ENCODE measurements at places on chromosomes 5 and 9.
A peak's percentile ranks its signal among the peaks of the same experiment; 100 is the strongest.

- no peak for DNase-seq
These were observed 1089.9 kb upstream of the CDH6 start for GRCh38 chr5:30103452-30104202.

GRCh38 chr5:121029536-121030245, 565.6 kb downstream of the PRR16 start:
- no peak for DNase-seq

DNA sequence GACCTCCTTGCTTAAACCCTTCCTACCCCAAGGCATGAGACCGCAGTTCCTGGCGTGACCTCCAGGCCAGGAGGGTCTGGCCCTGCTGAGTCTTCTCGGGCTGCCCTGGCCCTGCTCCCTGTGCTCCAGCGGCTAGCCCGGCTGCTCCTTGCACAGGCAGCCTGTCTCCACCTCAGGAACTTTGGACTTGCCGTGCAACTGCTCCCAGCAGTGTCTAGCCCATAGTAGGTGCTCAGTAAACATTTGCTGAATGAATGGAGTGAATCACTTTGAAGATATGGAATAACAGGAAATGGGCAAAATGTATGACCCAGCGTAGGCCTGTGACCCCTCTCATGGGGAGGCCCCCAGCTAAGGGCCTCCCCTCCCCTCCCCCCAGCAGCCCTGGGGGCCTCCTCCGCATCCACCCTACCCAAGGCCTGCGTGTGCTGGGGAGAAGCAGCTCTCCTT, 127.1 kb downstream of the ZNF354C start:
- no peak for DNase-seq

- peak; percentile 60 for DNase-seq
These were observed 10.8 kb downstream of the TSPAN17 start for GRCh38 chr5:176658007-176658599.

DNA sequence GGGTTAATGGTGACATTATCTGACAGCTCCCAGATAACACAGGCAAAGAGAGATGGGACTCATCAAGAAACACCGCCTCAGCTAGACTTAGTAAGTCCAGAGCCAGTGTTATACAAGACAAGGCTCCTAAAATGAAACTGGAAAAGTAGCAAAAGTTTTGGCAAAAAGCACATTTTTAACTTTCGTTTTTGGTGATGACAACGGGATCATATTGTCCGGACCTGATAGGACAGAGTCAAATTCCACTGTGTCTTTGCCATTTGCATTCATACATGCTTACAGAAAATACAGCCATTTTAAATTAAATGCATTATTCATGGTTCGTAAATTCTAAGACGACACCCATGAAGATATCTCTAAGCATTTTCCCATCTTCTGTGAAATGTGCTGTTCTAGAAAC, 152.1 kb downstream of the CRB2 start:
- no peak for DNase-seq

GRCh38 chr9:3526997-3527940, 1.5 kb upstream of the RFX3 start:
- peak; percentile 40 for DNase-seq

DNA sequence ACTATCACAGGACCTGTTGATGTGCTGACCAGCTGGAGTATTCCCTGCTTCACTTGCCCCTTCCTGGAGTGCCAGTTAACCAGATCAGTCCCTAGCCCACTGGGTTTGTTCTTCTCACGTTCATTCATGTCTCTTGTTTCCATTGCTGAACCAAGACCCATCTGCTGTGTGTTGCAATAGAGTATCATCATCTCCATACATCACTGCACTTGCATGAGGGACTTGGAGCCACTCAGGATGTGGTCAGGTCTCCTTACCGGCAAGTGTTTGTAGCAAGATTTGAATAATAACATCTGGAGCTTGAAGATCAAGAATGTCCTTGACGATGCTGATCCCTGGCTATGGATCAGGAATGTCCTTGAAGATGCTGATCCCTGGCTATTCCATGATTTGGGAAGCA, 358.6 kb downstream of the IRX1 start:
- DNase-seq: no peak

DNA sequence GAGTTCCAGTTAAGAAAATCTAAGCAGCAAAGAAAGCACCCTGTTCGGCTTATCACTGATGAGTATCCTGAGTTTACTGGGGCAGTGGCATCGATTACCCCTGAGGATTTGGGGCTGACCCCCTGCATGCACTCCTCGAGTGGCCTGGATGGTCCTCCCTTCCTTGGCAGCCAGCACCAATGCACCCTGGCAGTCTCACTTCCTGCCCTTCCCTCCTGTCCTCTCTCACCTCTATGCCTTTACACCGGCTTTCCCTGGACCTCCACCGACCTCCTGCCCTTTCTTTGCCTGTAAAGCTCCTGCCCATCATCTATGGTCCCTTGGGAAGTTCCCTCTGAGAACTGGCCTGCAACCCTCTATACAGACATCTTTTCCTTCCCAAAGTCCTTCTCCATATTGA, 97.1 kb downstream of the TTLL11 start:
- DNase-seq: no peak

DNA sequence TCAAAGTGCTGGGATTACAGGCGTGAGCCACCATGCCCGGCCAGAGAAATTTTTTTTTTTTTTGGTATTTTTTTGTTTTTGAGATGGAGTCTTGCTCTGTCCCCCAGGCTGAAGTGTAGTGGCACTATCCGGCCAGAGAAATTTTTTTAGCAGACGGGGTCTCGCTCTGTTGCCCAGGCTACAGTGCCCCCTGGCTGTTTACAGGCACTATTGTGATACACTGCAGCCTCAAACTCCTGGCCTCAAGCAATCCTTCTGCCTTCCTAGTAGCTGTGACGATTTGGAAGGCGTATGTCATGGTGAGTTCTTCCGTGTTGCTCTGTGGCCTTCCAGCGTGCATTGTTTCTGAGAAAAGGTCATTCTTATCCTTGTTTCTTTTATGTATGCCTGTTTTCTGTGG, 47.5 kb downstream of the CNOT6 start:
- DNase-seq: no peak

DNA sequence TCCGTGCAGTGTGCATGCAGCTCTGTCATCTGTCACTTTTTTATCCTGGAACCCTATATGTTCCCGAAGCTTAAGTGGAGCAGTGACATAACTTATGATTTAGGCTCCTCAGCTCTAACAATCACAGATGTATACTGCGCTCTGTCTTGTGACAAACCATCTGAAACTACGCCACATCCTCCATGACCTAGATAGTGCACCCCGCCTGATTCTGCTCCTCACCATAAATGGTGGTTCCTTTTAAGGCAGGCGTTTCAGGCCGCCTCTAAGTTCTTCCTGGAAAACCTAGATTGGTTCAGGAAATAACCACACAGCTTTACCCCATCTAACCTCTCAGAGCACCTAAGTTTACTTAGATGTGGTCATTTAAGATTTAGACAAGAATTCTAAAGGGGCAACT, 372.0 kb downstream of the CDH10 start:
- no peak for DNase-seq

- DNase-seq: no peak
These were observed 89.5 kb downstream of the ARSB start for GRCh38 chr5:78895616-78896015.

- DNase-seq: peak; percentile 33
These were observed 1.3 kb upstream of the TBC1D2 start for GRCh38 chr9:98256756-98257155.

DNA sequence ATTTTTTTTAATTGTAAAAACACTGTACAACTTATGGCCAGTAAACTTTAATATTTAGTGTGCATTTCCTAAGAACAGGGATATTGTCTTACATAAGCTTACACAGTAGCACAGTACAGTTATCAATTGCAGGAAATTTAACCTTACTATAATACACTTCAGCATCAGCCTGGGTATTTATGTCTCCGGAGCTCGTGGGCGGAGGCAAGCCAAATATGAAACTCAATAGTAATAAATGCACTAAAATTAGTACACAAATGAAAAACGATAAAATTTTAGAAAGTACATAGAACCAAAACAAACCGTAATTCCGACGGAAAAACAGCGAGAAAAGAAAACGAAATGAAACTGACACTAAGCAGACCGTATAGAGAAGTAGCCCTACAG, 91.2 kb downstream of the ANXA2R start:
- no peak for DNase-seq

DNA sequence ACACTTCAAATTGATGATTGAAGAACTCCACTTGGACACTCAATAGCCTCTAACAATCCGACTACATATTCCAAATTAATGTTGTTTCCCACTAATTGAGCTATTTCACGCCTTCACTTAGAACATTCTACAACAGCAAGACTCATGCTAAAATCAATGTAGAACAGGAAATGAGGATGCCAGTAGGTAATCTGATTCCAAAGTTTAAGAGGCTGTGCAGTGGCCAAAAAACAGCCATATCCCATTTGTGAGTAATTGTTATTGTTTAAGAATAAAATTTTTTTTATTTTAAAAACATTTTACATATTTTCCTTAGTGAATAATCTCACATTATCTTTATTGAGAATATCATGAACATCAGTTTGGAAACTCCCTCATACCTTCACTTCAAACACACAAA, 35.7 kb upstream of the GHR start:
- no peak for DNase-seq

DNA sequence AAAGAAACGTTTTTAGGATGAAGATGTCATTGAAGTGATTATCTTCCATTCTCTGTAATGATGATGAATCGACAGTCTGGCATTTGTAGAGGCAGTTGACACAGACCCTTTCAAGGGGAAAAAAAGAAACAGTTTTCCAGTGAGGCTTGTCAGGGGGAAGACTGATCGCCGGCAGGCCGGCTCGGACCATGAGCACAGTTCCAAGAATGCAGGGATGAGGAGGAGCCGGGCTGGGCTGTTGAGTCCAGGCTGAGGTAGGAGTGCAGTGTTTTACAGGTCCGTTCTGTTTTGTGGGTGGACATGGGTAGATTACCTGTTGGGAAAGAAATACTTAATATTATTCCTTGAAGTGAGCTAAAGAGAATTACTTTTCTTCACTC, 194.6 kb downstream of the AOPEP start:
- no peak for DNase-seq

DNA sequence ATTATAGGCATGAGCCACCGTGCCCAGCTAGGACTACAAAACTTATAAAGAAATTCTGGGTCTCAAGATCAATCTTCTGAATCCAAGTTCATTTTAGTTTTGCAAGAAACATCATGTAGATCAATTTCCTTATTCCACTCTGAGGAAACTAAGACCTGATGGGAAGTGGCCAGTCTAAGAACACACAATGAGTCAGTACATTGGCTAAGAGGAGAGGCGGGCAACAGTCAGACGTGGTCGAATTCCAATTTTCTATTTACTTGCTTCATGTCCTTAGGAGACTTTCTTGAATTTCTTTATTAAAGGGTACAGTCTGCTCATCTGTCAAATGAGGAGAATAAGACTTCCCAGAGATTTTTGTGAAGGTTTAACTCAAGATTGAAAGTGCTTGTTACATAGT, 432.1 kb upstream of the BRINP1 start:
- DNase-seq: no peak

GRCh38 chr9:126506361-126507317, 107.1 kb upstream of the LMX1B start:
- DNase-seq: no peak

- no peak for DNase-seq
These were observed 12.5 kb upstream of the SLC1A3 start for GRCh38 chr5:36593867-36594266.

DNA sequence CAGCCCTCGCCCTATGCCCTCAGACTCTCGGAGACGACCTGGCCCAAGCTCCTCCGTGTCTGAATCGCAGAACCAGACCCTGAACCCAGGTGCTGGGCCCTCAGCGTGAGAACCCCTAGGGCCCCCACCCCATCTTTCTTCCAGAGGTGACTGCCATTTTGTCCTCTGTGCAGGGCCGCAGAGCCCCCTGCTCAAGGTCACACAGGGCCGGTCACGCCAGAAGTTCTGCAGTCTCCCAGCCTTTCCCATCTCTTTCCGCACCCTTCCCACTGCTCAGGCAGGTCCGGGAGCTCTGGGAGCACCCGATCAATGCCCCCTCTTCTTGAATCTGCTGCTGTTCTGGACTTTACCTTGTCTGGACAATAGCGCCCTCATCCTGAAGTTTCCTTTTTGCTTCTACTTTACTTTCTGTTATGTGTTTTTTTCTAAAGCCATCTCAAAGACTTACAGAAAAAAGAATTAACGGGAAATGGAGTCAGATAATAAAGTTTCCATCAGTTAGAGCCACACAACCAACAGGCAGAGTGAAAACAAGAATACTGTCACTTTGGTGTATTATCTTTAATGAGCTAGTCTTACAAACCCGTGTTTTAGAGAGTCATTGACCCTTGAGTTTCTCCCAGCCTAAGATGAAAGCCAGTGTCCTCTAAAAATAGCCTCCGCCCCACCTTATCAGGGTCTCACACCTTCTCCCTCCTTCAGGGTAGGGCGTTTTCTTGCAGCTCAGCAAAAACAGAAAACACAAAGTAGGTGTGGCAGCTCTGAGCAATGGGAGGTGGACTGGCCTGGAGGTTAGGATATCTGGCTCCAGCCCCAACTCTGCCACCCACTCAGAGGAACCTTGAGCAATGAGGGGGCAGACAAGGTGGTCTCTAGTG, 1.8 kb downstream of the TMOD1 start:
- no peak for DNase-seq

DNA sequence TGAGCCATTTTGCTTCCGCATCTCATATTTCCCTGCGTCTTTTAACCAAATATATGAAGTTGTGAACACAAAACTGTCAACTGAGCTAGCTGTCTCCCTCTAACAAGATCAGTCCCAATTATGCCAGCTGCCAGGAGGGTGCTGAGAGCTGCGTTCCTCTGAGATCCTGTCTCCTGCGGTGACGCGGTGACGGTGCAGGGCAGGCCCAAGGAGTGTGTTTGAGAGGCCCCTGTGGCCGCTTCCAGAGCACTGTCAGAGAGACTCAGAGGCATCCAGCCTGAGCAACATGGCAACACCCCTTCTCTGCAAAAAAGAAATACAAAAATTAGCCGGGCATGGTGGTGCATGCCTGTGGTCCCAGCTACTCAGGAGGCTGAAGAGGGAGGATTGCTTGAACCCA, 126.3 kb upstream of the FOXD4L5 start:
- no peak for DNase-seq

GRCh38 chr5:109998726-109999125, 309.0 kb downstream of the MAN2A1 start:
- no peak for DNase-seq

DNA sequence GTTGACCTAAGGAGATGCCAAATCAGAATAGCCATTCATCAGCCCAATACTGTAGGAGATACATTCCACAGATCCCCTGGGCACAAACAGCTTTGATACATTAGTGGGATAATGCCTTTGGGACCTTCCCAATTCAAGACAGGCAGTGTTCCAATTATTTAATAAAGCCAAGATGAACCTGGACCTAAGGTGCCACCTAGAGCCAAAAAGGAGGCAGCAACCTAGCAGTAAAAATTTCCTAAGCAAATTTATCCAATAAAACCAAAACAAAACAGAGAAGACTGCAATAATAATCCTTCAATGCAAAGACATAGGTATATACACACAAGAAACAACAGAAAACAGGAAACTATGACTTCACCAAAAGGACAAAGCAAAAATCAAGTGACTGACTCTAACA, 253.0 kb downstream of the HINT1 start:
- no peak for DNase-seq

- DNase-seq: no peak
These were observed 743.9 kb upstream of the SEMA6A start for GRCh38 chr5:117318528-117318927.

- DNase-seq: no peak
These were observed 29.2 kb downstream of the GARNL3 start for GRCh38 chr9:127293767-127294166.
